ENCODE measurements at places on chromosomes 13 and 19.

- no peak for DNase-seq
Observed at GRCh38 chr19:12788682-12789097, 2.6 kb upstream of the JUNB start.

- DNase-seq: peak; percentile 71
Observed at GRCh38 chr19:7862413-7862951, 11.7 kb downstream of the PRR36 start.

DNA sequence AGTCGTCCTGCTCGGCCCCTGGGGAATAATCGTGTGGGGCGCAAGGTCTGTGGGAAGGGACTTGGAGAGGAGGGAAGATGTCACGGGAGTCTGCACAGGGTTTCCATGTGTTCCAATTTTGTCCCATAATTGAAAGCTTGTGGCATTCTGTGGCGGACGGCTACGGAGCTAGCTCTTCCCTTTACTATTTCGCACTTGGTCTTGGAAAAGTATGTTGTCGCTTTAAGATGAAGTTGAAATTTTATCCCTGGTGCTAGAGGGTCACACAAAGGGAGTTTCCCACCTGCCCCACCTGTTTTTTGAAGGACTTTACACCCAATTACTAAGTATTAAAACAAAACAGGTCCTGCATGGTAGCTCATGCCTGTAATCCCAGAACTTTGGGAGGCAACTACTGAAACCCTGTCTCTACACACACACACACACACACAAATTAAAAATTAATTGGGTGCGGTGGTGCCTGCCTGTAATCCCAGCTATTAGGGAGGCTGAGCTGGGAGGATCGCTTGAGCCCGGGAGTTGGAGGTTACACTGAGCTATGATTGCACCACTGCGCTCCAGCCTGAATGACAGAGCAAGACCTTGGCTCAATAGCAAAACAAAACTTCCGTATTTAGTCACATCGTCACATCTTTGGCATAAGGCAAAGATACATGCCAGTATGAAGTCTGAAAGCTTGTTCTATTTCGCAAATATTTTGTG is 967 bp upstream of the TPT1 start:
- DNase-seq: no peak

- DNase-seq: no peak
Observed at GRCh38 chr13:52737965-52738364, 1.7 kb downstream of the CNMD start.

- DNase-seq: no peak
Observed at GRCh38 chr13:59633290-59633689, 530.4 kb downstream of the DIAPH3 start.

DNA sequence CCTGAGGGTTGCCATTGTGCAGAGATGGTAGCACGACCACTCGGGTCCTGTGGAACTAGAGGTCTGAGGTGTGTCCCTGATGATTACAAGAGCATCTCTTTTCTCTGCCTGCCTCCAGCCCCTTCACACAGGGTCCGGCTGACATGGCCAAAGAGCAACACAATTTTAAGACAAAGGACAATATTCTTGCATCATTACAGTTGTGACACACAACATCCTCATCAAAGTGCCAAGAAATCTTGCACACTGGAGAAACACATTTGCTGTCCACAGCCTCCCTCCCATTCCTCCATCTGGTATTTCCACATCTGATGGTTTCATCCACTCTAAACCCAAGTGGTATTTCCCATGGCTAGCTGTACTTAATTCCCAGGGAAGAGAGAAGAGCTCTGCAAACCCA is 12.8 kb downstream of the COL4A1 start:
- DNase-seq: no peak

- DNase-seq: peak; percentile 44
Observed at GRCh38 chr19:38361633-38362075, 12.7 kb upstream of the PSMD8 start.

GRCh38 chr13:112986946-112987681 is 18.1 kb downstream of the MCF2L start:
- DNase-seq: no peak

GRCh38 chr13:19587635-19588300 is 26.4 kb upstream of the TPTE2 start:
- no peak for DNase-seq

DNA sequence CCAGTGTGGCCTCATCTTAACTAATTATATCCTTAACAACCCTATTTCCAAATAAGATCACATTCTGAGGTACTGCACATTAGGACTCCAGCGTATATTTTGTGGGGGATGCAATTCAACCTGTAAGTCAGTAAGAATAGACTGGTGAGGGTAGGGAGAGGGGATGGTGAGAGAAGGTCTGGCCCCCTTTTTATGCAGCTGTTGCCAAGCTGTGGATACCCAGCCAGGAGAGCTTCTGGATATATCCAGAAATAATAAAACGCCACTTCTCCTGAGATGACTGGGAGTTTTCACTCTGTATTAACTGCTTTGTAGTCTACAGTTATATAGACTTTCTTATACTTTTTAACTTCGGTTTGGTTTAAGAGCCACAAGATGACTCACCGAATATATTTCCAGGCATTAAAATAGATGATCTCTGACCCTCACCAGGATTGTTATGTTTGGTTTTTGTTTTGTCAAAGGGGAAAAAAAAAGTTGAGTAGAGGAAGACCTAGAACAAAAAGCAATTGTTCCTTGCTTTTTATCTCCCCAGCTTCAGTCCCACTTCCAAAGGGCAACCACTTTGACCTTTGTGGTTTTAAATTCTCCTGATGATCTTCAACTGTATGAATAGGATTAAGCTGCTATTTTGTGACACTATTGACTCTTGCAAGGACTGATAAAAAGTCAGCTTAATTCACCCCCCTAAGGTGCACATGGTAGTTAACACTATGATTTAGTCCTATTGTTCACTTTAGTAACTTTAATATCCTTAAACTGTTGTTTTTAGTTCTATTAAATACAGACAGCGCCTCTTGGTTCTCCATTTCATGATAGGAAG is 3.1 kb upstream of the NEK3 start:
- DNase-seq: no peak

GRCh38 chr13:51713807-51714206 is 90.2 kb downstream of the DHRS12 start:
- DNase-seq: no peak

- DNase-seq: no peak
Observed at GRCh38 chr19:17121736-17122293, 46.2 kb downstream of the MYO9B start.

DNA sequence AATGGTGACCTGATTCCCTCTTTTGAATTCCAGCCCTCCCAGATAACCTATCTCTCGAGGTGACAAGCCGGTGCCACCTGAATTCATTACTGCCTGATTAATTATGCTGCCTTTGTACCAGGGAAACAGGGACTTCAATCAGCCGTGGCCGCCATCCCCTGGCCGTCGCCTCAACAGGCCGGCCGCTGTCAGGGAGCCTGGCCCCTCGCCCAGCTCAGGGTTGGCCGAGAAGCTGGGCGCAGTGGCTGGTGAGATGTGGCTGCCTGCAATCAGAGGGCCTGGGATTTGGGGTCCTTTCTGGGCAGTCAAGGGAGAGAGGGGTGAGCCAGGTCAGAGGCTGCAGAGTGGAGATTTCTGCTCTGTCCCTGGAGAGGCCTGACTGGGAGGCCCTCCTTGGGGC is 91.2 kb downstream of the KCTD15 start:
- DNase-seq: no peak

- DNase-seq: no peak
Observed at GRCh38 chr19:16027528-16027927, 48.8 kb upstream of the TPM4 start.

DNA sequence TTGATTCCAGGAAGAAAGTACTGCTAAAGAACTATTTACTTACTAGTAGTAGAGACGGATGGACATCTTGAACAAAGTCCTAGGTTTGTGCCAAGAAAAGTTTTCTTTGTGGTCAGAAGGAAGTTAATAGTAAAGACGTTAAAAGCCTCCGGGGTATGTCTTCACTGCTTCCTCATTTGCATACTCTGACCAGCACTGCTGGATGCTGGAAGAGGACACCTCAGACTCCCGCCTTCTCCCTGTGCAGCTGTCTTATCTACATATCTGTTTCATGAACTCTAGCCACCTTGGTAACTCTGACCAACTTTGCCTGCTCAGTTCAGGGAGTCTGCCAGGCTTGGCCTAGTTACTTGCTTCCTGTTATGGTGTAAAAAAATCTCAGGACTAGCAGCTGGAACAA is 1109.1 kb upstream of the MIR17HG start:
- DNase-seq: no peak

DNA sequence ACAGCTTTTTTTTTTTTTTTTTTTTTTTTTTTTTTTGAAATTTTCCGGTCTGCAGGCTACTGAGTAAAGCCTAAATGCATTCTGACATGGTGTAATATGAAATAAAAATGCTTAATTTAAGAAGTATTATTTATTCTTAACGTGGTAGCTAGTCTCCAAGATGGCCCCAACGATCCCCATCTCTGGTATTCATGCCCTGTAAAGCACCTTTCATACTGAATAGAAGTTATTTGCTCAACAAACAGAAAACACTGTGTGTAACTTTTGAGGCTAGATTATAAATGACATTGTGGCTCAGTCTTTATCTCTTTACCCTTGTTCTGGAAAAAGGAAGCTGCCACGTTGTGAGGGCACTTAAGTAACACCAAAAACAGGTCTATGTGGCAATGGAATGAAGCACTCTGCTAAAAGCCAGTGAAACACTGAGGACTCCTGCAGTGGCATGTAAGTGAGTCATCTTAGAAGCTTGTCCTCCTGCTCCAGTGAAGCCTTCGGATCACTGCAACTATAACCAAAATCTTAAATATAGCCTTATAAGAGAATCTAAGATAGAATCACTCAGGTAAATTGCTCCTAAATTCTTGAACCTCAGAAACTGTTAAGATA is 128.7 kb downstream of the UGGT2 start:
- DNase-seq: no peak

- DNase-seq: no peak
Observed at GRCh38 chr13:37495046-37495445, 103.5 kb downstream of the POSTN start.

DNA sequence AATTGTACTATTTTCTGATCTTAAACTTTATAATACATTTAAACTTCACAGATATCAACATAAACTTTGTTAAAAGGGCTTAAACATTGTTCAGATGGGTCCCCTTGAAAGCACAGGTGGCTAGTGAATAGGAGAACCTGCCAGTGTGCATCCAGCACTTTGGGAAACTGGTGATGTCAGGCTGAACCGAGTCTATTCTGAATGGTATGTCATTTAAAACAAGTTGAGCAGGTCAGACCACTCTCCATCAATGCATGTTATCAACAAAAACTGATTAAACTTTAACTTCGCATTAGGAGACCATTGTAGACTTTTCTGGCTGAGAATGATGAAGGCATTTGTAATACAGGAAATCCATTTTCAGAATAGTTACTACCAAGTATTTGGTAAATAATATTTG is 50.1 kb upstream of the FREM2 start:
- DNase-seq: no peak

GRCh38 chr13:57739089-57739488 is 107.5 kb downstream of the PCDH17 start:
- no peak for DNase-seq

DNA sequence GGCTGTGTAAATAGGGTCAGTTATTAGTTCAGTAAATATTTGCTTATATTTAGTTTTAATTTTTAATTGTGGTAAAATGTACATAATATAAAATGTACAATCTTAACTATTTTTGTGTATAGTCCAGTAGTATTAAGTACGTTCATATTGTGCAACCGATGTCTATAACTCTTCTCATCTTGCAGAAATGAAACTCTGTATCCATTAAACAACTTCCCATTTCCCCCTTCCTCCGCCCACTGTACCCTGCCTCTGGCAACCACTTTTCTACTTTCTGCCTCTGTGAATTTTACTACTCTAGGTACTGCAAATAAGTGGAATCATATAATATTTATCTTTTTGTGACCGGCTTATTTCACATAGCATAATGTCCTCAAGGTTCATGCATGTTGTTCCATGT is 24.4 kb downstream of the UBAC2 start:
- no peak for DNase-seq

DNA sequence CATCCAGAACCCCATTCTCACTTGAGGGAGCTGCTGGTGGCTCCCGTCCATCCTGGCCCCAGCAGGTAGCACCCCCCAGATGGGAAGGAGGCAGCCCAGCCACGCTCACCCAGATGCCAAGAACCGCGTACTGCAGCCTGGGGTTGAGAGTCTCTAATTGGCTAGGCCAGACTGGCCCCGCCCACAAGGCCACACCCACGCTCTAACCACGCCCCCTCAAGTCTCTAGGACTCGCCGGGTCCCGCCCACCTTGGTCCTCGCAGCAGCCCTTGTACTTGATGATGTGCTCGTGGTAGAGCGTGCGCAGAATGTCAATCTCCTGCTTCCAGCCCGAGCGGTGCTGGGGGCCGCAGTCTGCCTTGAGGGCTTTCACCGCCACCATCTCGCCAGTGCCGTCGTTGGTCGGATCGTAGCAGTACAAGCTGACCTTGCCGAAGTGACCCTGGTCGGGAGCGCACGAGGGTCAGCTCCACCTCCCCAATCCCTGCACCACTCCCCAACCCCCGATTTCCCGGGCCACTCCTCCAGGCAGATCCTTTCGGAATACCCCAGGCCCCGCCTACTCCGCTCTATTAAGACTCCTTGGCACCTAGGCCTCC is 14.5 kb upstream of the ICAM3 start:
- peak; percentile 38 for DNase-seq

DNA sequence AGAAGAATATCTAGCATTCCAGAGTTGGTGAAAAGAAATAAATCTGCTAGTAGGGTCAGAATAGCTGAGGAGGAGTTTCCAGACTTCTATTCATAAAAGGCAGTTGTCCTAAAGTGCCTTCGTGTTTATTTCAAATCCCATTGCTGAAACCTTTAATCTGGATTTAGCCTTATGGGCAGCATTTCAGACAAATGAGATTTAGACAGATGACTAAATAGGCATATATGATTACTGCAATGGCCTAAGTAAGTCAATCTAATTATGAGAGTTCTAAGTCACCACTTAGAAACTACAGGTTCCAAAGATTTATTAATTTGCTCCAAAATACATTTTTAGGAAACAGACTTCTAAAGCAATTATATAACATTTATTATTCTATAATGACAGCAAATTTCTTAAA is 368.7 kb downstream of the LIG4 start:
- no peak for DNase-seq

DNA sequence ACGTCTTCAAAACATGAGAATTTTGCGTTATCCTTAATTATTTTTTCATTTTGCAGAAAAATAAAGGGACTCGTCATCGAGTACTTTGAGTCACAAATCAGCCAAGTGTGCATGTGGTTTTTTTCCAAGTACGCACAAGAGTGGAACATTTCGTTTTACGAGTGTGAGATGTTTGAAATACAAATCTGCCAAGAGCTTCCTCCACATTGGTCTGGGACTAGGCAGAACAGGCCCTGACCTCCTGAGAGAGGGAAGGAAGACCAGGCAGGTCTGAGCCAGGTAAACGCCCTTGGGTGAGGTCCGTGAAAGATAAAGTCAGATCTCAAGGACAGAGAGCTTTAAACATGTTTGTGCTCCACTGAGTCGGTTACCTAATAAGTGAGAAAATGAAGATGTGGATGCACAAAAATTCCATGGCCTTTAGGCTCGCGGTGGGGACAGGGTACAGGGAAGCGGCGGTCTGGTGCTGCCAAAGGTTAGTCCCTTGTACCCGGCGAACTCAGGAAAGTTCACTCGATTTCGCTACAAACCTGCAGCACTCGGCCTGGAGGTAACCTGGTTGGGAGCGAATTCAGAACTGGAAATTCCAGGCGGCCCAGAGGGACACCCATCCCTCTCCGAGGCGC is 473 bp upstream of the ITM2B start:
- DNase-seq: no peak

GRCh38 chr19:41753936-41754529 is 1.3 kb upstream of the CEACAM6 start:
- peak; percentile 63 for DNase-seq

GRCh38 chr13:48864100-48864499 is 111.6 kb upstream of the FNDC3A start:
- no peak for DNase-seq

GRCh38 chr19:6011794-6012193 is 33.9 kb upstream of the RANBP3 start:
- DNase-seq: no peak
